ENCODE measurements at places on chromosomes 2 and 18.

GRCh38 chr2:144099780-144100377, 420.0 kb downstream of the ZEB2 start:
- no peak for DNase-seq

- DNase-seq, result no peak
Observed at GRCh38 chr18:26630596-26630995, 82.2 kb upstream of the KCTD1 start.

DNA sequence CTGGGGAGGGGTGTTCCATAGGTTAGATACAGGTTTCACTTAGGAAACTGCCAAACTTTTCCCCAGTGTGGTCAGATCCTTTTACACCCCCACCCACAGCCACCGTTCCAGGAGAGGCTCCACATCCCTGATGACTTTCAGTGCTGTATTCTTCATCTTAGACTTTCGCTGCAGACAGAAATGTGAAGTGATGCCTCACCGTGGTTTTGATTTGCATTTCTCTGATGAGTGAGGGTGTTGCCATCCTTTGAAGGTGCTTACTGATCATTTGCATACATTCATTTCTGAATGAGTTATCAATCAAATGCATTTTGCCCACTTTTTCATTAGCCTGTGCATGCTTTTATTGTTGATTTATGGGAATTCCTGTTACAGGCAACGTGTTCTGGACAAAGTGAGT, 14.9 kb downstream of the COPS9 start:
- DNase-seq, result no peak

- no peak for DNase-seq
Observed at GRCh38 chr18:64019922-64020756, 50.3 kb downstream of the SERPINB8 start.

DNA sequence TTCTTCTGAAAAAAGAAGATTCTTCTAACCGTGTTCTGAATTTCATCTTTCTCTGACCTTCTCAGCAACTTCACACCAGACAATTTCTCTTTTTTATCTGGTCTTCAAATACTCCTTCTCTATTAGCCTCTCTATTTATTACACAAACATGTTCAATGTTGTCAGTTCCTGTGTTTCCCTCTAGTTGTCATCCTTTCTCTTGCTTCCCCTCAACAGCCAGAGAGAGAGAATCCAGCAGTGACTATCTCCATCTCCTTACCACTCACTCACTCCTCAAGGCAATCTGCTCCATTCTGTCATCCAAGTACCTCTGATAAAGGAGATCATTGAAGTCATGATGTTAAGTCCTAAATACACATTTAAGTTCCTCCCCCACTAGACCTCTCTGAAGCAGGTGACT, 491.9 kb upstream of the CHAC2 start:
- DNase-seq, result no peak

DNA sequence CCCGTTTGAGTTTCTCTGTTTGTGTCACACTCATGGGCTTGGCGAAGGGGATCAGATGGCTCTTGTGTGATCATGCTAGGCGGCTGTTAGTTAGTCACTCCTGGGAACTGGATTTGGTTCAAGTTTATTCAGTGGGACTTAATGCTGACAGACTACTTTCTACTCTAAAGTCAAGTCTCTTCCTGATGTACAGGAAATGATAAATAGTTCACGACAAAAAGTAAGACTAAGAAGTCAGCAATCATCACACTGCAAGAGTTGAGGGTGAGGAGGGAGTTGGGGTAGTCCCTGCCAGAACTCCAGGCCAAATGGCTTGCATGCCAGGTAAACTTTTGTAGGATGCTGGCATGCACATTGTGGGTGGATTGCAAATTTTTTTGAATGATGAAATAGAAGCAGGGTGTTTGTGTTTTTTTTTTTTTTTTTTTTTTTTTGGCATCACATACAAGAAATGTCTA, 25.1 kb upstream of the CCL20 start:
- DNase-seq, result no peak

DNA sequence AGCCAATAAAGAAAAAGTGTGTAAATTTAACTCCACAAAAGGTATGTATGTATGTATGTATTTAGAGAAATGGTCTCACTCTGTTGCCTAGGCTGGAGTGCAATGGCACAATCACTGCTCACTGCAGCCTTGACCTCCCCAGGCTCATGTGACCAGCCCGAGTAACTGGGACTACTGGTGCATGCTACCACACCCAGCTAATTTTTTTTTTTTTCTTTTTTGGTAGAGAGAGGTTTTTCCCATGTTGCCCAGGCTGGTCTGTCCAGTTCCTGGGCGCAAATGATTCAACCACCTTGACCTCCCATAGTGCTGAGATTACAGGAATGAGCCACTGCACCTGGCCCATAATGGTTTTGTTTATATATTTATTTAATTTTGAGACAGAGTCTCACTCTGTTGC, 67.1 kb downstream of the CERKL start:
- DNase-seq, result no peak

DNA sequence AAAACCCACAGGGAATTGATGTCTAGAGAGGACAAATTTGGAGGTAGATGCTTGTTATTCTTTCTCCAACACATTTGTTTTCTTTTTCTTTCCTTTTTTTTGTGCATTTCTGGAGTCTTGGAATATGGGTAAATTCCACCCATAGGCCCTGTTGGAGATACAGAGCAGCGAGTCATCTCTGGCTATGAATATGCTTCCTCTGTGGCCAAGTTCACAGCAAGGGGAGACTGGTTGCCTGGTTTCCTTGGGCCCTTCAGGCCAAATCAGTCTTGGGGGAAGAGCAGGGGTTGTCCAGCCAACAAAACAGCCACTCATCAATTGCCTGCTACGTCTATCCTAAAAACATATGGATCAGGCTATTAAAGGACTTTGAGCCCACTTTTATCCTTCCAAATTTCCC, 27.5 kb downstream of the SP100 start:
- DNase-seq, result no peak

DNA sequence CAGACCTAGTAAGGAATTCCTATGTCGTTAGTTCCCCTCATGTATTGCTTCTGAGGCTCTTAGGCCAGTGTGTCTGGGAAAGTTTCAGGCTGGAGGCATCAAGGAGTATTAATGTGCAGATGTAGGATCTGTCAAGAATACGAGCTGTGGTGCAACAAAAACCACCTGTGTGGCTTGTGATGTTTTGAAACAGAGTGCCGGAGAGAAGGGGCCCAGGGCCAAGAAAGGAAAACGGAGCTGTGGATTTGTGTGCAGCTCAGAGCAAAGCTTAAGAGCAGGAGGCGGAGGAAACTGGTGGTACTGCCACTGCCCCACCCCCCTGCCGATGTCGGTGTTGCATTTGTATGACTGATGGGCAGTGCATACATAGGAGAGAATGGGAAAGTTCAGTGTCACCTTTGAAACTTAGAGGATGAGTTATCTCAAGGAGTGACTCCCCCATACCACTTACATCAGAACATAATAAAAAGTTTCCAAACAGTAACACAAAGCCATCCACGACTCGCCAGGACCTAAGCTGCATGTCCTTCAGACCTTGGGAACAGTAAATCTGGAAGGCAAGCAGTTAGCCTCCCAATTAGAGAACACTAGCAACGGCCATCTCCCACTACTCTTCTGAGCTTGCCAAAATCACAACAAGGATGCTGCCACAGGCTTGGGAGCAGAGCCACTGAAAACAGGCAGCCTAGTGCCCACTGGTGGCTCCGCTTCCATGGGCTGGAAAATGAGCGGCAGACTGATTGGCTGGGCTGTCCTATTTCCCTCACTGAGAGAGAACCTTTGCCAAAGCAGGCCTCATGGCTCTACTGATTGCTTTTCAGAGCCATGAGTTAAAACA, 152.7 kb upstream of the NT5C1B start:
- DNase-seq, result no peak

- no peak for DNase-seq
Observed at GRCh38 chr2:195538937-195539336, 118.1 kb upstream of the SLC39A10 start.

DNA sequence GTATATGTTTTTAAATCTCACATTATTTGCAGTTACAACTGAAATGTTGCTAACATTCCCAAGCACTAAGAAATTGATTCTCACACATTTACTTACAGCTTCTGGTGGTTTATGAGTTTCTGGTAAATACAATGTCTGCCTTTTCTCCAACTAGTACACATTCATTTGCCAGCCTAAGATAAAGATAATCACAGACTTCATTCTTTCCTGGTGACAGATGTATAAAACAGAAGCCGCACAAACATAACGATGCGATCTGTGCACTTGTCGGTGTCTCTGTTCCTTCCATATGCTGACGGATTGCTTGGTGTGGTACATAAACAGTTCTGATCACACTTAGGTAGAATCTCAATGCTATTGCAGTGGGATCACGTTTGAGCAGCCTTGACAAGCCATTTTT, 100.4 kb upstream of the DDX18 start:
- DNase-seq, result no peak

GRCh38 chr18:58135701-58136331, 91.8 kb downstream of the NEDD4L start:
- peak; percentile 11 for DNase-seq

DNA sequence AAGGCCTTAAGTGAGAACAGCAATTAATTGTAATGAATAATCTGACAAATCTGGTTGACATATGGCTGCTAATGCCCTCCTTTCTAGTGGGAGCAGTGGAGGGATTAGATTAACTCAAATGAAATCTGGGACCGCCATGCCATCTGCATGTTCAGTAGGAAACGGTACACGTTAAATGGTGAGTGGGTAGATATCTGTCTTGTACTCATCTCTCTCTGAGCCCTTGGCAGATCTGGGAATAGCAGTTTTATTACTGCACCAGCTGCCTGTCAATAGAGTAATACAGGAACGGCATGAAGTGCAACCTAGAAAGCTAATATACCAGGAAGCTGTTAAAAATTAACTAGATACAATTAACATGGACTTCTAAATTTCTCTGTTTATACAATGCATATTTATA, 258.8 kb downstream of the GPD2 start:
- DNase-seq, result no peak

DNA sequence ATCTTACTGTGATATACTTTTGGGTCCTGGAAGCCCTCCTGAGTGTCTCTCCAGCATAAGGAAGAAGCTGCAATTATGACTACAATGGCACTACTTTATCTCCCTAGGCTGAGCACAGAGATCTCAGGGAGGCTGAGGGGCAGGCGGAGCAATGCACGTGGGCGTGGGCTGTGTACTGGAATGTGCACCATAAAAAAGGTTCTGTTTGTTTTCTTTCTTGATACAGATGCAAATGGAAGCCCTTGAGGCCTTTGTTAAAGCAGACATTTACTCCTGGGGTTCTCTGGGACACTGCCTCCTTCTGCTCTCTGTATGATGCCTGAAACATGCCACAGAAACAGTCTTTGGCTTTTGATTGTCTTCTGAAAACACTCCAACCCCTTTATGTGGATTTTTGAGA, 79.1 kb upstream of the DLX2 start:
- no peak for DNase-seq

GRCh38 chr2:163138947-163139346, 300.4 kb upstream of the KCNH7 start:
- DNase-seq, result no peak

DNA sequence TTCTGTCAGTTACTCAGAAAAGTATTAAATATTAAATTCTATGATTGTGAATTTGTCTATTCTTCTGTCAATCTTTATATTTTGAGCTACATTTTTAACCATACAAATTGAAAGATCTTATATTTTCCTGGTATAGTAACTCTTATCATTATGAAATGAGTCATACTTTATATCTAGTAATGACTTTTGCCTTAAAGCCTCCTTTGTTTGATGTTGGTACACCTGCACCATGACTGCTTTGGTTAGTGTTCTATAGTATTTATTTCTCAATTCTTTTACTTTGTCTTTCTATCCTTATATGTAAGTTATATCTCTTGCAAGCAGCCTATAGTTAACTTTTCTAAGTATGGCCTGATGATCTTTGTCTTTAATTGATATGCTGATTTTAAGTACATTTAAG, 13.0 kb downstream of the ZNF236 start:
- no peak for DNase-seq

DNA sequence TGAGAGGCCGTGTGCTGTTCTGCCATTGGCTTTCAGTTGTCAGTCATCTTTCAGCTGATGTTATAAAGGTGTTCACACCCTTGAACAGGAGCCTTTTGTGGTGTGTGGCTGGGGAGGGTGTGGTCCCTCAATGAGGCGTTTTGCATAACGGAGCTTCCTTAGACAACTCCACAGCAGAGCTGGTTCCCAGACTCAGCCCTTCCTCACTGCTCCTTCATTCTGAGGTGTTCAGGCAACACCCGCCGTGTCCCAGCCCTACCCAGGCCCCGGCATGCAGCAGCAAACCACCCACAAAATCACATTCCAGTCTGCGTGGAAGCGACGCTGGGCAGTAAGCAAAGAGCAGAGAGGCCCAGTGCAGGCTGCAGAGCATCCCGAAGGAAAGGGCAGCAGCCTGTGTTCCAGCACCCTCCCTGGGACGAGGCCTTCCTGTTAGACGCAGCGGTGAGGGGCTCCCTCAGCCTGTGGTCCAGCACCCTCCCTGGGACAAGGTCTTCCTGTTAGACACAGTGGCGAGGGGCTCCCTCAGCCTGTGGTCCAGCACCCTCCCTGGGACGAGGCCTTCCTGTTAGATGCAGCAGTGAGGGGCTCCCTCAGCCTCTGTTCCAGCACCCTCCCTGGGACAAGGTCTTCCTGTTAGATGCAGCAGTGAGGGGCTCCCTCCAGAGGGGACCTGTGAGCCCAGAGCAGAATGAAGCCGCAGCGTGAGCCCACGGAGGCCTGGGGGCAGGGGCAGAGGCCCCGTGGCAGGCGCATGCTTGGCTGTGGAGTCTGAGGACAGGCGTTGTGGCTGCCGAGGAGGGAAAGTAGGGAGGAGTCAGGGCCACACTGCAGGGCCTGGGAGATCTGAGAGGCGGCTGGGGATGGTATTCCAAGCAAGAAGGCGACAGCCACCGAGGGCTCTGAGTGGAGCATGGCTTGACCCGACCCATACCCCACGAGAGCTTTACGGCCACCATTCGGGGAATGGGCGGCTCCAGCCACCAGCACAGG, 201.8 kb upstream of the HDAC4 start:
- no peak for DNase-seq

- no peak for DNase-seq
Observed at GRCh38 chr2:37997629-37998028, 72.5 kb downstream of the RMDN2 start.

DNA sequence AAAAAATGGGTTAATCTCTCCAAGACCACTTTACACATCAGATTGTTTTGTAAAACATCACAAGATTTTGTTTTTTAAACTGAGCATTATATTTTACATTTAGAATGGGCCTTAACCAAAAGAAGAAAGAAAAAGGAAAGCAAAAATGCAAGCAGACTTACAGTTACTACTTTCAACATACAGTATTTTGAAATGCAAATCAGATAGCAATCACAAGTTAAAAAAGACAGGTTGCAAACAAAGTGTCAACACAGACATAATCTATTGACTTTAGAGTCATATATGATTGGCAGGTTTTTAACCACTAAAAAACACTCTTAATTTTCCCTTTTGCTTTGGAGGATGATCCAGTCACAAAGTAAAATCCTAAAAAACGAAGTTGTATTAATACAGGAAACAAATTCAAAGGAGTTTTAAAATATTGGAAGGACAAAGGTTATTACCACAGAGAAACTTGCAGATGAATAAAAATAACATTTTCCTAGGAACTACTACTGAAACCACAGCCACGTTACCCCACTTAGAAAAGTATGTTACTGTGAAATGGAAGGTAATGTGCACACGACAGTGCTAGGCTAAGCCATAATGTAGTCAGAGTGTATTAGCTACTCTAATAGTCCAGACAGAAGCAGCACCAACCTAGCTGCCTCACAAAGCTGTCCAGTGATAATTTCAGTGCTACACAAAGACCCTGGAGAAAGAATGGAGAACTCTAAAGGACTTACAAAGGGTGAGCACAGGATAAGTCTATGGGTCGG, 22.9 kb downstream of the DARS1 start:
- DNase-seq, result no peak
